Hypothalamus (tissue), 51 donors: ENCODE measurements at places on chromosomes 4 and X.

GRCh38 chr4:87007528-87008446 is 73.0 kb downstream of the AFF1 start:
- peak; percentile 10 for DNase-seq

- no peak for DNase-seq
These were observed 398.7 kb upstream of the PPP1R2C start for GRCh38 chrX:43176686-43177085.

- no peak for DNase-seq
These were observed 171.3 kb upstream of the LCORL start for GRCh38 chr4:18192901-18193300.

- no peak for DNase-seq
These were observed 51.2 kb downstream of the DRD5 start for GRCh38 chr4:9832640-9833039.
